ENCODE measurements at places on chromosomes 7 and 10. TPM values are rescaled to one million over a fixed set of nuclear protein-coding genes. Genes with fewer than 3 reads are reported as not detected.

GRCh38 chr10:77909749-77910375 is 16.7 kb downstream of the DLG5 start:
- DNase-seq: peak; percentile 78

GRCh38 chr10:78794736-78795455 is 273.9 kb upstream of the ZMIZ1 start:
- DNase-seq: no peak

DNA sequence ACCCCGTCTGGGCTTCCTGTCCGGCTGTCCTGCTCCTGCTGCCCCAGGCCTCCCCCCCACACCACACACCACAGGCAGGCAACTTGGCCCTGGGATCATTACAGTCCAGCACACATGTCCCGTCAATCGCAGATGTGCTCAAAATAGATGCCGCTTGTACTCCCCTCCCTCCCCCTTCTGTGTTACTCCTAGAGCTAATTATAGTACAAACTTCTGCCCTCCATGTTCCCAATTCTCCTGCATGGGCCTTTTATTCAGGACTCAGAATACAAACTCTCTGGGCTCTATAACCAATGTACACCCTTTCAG is at the start of gene SYNPO2L:
TSS of gene SYNPO2L (minus strand) at position 40 of the 309 bp plus-strand sequence. CDS start 107 bp downstream, outside the sequence.
- no peak for DNase-seq

DNA sequence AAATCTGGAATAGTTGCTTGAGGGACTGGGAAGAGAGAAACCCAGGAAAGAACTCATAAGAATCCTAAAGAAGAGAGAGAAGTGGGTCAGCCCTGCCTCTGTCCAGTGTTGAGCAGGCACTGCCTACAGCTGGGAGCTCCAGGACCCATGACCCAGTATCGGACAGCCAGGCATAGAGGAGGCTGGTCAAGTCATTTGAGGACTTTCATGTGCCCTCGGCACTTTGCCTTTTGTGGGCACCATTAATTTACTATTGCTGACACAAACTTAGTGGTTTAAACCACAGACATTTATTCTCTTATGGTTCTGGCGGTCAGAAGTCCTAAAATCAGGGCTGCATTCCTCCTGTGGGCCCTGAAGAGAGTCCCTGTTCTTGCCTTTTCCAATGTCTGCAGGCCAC is 60.3 kb downstream of the CPXM2 start:
- no peak for DNase-seq

DNA sequence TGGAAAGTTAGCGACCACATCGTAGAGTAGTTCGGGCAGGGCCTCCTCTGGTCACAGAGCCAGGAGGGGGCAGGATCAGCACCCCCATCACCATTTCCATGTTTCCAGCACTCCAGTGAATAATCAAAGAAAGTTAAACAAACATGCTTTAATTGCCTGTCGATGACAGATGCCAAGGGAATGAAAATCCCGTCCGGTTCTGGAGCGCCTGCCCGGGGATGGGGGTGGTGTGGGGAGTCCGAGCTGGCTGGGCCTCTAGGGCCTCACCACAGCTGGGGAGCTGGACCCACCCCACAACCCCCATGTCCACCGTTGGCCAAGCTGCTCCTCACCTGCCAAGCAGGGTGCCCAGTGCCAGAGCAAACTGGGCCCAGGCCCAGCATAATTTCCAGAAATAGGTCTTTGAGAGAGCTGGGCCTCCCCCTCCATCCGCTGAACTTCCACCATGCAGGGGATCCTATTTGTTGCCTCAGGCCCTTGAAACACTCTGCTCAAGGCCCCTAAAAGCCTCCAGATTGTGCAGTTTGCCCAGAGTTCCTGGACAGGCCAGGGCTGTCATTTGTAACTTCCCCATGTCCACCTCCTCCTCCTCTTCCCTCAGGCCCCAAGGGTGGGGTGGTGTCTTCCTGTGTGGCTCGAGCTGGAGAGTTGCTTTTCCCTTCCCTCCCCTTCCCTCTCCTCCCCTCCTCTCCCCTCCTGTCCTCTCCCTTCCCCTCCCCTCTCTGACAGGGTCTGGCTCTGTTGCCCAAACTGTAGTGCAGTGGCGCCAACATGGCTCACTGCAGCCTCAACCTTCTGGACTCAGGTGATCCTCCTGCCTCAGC is 101.0 kb downstream of the MYL10 start:
- peak; percentile 47 for DNase-seq

DNA sequence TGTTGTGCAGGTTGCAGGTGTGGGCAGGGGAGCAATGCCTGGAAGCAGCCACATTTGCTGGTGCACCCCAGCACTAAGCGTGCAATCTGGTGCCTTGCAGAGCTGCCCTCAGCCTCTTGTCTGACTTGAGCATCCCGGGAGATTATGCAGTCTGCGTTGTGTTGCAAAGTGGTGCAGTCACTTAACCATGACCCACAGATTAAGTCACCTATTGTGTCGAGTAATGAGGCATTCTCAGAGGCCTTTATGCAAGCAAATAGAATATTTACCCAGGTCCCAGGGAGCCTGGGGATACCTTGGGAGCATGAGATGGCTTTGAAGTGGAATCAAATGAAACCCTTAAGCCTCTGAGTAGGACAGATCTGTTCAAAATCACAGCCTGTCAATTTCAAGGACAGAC is 529.0 kb downstream of the TYW1 start:
- DNase-seq: no peak

- DNase-seq: no peak
Observed at GRCh38 chr10:99285881-99286280, 43.3 kb upstream of the CNNM1 start.

LGI1 gene
- total RNA-seq: not detected

FBXW4 gene
- 18.8 TPM for total RNA-seq

Measured in PC-3 (cell line).